NCI-H1105 (cell line): ENCODE measurements at places on chromosomes 12 and 14.

- DNase-seq: no peak
These were observed 14.0 kb upstream of the KLRD1 start for GRCh38 chr12:10293570-10294227.

DNA sequence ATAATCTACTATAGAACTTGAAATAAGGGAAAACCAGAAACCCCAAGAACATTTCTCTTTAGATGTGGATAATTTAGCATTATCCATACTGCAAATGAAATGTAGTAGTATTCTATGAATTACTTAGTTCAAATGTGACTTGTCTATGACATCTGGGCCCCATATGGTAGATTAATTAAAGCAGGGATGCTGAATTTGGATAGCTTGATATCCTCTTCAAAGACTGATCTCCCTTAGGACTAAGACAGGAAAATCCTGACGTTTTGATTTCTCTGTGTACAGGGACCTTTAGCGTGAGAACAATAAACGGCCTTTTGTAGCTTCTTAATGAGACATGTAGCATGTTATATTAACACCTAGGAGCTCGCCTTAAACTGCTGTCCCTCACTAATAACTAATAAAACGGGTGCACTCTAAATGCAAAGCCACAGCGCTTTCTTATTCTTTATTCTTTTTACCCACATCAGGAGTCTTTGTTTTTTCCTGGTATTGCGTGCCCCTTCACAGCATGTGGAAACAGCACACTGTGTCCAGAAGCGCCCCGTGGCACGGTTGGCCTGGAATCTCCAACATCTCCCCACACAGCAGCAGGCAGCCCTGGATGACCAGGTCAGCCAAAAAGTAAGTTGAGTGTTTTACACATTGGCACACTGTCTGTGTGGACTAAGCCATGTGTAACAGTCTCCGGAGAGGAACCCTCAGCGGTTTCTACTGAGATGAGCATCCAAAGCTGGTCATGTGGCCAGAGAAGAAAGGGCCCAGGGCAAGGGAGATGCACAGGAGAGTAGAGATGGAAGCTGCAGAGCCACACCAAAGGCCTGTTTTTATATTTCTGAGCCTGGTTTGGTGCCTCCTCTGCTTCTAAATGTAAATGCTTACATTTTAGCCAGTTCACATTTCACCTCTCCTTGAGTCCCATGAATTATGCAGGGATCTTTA lies 93.1 kb downstream of the SRGAP1 start:
- DNase-seq: no peak

- no peak for DNase-seq
These were observed 41.1 kb downstream of the GPR19 start for GRCh38 chr12:12654691-12655460.

DNA sequence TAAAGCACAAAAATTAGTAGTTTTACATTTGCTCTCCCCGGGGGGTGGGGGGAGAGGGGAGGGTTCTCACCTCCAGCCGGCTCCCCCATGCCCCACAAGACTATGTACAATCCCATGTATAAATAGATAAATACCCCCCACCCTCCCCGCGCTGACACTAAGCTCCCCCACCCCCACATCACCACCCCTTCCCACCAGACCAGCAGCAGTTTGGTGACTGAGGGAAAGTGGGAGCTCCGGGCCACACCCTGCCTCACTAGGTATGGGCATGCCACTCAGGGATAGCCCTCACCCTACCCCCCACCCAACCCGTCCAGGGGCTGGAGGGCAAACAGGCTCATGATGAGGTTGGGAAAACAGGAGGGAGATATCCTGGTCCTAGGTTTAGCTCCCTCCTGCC lies 1.9 kb upstream of the PRKAG1 start:
- no peak for DNase-seq

DNA sequence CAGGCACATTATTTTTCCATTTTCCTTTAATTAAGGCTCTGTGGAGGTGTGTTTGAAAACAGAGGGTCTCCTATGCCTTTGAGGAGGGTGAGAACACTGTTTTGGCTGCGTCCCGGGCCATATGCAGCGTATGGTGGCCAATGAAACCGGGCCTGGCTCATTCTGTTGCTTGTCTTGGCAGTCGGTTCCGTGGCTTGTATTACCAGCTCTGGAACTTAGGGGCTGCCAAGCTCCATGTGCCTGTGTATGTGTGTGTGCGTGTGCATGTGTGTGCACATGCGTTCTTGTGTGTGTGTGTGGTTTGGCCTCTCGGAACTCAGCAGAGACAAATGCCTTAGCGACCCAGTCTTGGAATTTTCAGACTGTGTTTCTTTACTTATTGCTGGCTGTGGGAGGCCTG lies 2.7 kb downstream of the JDP2 start:
- no peak for DNase-seq

DNA sequence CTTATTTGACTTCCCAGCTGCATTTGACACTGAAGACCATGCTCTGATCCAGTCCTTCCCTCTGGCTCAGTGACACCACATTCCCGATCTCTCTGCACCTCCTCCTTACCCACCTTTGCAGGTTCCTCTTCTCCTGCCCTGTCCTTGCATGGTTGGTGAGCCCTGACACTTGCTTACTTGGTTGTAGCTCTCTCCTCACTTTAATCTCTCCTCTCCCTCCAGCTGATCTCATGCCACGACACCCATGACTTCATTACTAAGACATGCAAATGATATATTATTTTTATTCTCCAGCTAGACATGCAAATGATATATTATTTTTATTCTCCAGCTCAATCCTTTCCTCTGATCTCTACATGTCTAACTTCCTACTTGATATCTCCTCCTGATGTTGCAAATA lies at the start of gene SERPINA9:
SERPINA9 (minus strand) TSS at position 175 of the 400 bp plus-strand sequence. CDS start 6,357 bp downstream, outside the sequence.
- DNase-seq: no peak

GRCh38 chr12:96879301-96879700 lies 27.8 kb upstream of the NEDD1 start:
- DNase-seq: no peak

- DNase-seq: no peak
These were observed 3.9 kb downstream of the MPHOSPH9 start for GRCh38 chr12:123229051-123229450.

DNA sequence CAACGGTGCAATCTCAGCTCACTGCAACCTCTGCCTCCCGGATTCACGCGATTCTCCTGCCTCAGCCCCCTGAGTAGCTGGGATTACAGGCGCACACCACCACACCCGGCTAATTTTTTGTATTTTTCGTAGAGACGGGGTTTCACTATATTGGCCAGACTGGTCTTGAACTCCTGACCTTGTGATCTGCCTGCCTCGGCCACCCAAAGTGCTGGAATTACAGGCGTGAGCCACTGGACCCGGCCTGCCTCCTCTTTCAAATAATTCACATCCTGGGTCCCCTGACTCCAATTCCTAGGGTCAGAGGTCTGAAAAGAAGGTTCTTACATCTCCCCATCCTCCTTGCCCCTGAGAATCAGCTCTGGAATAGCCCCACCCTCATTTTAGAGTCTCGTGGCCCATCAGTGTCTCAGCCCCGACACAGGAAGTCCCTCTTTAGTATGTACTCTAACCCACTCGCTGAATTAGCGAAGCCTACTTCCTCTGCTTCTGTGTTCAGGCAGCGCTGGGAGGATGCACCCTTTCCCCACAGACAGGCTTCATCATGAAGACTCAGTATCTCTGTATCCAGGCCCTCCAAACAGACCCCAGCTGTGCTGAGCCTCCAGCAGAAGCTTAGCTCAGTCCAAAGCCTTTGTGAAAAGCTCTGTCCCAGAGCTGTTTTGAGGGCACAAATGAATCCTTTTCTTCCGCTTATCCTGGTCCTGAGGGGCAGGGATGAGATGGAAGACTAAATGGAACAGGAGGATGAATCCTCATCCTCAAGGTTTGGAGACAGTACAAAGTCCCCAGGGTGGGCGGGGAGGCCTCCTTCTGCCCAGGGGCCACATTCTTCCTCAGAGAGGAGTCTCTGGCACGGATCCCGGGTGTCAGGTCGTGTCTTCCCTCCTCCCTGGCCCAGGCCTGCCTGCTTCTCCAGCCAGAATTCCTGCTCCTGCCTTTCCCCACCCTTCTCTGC lies 3.5 kb downstream of the LPAR5 start:
- no peak for DNase-seq

- no peak for DNase-seq
These were observed 58.6 kb downstream of the FOXN4 start for GRCh38 chr12:109250523-109250922.

- no peak for DNase-seq
These were observed 623.3 kb downstream of the LRFN5 start for GRCh38 chr14:42229976-42230375.

DNA sequence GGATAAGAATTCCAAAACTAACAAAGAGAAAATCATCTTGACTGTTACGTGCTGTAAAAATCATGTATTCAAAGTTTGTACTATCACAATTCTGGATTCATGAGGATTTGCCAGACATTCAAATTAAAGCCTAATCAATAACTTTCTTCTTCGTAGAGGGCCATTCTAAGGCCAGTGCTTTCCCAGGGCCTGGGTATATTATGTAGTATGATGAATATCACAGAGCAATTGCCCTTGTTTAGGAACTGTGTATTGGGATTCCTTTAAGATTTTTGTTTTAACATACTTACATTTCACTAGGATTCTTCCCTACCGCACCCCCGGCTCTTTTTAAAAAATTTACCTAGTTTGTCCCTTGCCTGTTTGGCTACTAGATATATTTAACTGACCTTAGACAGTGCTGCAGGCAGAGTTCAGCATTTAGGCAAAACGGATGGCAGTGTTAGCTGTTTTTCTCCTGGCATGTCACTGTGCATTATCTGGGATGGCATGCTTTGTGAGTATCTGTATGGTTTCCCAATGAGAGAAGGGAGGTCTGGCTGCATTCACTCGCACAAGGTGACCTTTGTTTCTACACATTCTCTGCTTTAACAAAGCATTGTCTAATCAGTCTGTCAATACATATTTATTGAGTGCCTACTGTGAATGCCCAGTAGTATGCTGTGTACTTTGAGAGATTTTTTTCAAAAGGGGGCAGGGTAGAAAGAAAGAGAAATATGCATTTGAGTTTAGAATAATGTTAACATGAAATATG lies 63.3 kb downstream of the ERC1 start:
- no peak for DNase-seq

DNA sequence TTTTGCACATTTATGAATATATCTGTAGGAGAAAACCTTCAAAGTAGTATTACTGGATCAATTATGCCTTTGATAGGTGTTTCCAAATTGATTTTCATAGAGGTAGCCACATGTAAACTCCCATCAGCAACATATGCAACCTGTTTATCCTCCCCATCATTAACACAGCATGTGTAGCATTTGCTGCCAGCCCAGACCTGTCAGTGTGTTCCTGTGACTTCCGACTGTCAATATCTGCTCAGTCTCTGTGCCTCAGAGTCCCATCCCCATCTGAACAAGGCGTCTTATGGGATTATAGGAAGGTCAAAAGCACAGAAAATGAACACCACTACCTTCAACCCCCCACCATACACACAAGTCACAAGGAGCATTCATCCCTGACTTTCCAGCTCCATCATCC lies 9.5 kb upstream of the CAPRIN2 start:
- peak; percentile 73 for DNase-seq

DNA sequence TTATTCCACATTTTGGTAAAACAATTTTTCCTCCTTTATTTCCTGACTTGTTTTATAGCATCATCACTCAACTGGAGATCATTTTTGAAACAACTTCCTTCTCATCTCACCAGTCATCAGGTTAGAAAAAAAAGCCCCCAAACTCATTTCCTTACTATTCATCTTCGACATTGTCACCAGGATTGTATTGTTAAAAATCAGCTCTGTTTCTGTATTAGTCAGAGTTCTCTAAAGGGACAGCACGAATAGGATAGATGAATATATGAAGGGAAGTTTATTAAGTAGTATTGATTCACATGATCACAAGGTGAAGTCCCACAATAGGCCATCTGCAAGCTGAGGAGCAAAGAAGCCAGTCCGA lies 392.6 kb downstream of the FUT8 start:
- DNase-seq: no peak

- no peak for DNase-seq
These were observed 33.3 kb downstream of the TULP3 start for GRCh38 chr12:2924019-2924418.

- DNase-seq: peak; percentile 40
These were observed 2.2 kb downstream of the TBPL2 start for GRCh38 chr14:55438066-55438683.

GRCh38 chr14:105145381-105146180 lies 23.0 kb downstream of the JAG2 start:
- no peak for DNase-seq
